ENCODE measurements at places on chromosomes 16 and 17.

- no peak for DNase-seq
Measured at GRCh38 chr16:13084331-13084730, 182.9 kb downstream of the SHISA9 start.

DNA sequence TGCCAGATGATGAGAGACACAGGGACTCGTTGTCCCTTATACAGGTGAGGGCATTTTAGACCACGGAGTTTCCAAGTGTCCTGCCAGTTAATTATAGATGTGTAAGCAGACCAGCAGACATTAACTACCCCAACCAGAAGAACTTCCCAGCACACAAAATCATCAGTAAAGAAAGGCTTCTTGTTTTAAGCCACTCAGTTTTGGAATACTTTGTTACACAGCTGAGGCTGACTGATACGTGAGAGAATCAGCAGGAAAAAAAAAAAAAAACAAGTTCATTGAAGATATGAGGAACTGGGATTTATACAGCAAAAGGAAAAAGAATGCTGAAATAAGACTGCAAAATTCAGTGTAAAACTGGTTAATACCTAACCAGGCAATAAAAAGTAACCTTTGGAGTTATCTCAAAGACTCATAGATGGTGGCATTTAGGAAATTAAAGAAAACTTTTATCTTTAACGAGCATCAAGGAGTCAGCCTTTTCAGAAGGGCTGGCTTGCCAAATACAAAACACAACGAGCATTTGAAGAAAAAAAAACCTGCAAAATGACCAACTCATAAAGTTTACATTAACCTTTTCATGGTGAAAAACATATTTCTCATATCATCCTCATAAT lies 28.1 kb downstream of the TMEM238L start:
- DNase-seq, result no peak

- no peak for DNase-seq
Measured at GRCh38 chr17:31691251-31691905, 167.7 kb downstream of the COPRS start.

GRCh38 chr17:17422217-17422610 lies 54.6 kb upstream of the MED9 start:
- no peak for DNase-seq

DNA sequence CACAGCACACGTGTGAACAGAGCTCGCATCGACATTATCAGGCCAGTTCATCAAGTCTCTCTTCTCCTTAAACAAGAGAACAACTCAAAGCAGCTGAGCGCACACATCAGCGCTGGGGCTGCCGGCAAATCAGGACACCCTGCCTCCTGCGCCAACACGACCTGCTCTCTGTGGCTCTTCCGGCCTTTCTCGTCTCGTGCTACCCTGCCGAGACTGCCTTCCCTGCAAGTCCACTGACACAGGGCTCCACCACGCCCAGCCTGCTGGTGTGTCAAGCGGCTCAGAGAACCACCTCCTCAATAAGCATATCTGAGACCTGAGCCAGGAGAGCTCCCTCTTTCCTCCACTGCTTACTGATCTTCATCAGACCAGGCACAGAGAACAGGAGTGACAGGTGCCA lies 96.9 kb downstream of the ZNF778 start:
- peak; percentile 41 for DNase-seq

DNA sequence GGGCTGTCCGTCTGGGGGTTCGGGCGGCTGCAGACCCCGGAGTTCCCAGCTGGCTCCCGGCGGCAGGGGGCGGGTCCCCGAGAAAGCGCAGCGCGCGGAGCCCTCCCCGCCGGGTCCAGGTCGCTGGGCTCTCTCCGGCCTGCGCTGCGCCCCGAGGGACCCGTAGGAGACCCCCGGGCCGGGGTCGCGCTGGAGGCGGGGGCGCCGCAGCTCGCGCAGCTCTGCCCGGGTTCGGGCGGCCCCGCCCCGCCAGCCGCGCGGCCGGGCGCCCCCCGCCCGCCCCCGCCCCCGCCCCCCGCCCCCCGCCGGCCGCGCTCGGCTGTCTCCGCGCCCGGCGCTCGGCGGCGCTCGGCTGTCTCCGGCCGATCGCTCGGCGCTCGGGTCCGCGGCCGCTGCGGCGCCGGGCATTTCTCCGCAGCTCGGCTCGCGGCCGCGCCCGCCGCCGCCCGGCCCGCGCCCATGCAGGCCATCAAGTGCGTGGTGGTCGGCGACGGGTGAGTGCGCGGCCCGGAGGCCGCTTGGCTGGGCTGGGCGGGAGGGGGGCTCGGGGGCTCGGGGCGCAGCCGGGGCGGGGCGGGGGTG lies at the start of gene RAC3:
Gene RAC3, plus strand, starts transcription at position 376 of the 582 bp plus-strand sequence. Its CDS starts 84 bp downstream, at position 460.
- DNase-seq, result no peak

- no peak for DNase-seq
Measured at GRCh38 chr17:34242587-34243363, 12.3 kb upstream of the CCL2 start.

DNA sequence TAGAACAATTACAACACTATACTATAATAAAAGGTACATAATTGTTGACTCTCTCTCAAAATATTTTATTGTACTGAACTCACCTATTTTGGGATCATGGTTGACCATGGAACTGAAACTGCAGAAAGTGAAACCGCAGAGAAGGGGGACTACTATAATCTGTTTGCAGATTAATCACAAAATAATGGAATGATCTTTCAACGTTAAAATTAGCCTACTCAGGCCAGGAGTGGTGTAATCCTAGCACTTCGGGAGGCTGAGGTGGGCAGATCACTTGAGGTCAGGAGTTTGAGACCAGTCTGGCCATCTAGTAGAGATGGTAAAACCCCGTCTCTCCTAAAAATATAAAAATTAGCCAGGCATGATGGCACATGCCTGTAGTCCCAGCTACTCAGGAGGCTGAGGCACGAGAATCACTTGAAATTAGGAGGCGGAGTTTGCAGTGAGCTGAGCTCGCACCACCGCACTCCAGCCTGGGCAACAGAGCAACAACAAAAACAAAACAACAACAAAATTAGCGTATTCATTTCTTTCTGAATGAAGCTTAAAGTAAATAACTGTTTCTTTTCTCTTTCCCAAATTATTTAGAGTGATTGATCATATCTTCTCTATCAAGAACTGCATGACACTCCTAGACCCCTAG lies 45.6 kb downstream of the IKZF3 start:
- DNase-seq, result no peak

GRCh38 chr17:57870283-57870635 lies 20.4 kb upstream of the MRPS23 start:
- DNase-seq, result no peak
